ENCODE measurements at places on chromosomes 16 and 17. TPM values are rescaled to one million over a fixed set of nuclear protein-coding genes. Genes with fewer than 3 reads are reported as not detected.

The HOXB13 gene
- not detected for total RNA-seq

The TNRC6A gene
- 89.0 TPM for total RNA-seq

The TBC1D3I gene
- 0.96 TPM for total RNA-seq

The RRN3 gene
- total RNA-seq = 31.8 TPM

The ADORA2B gene
- total RNA-seq = 0.98 TPM

The GAS2L2 gene
- 0.16 TPM for total RNA-seq

The NPB gene
- total RNA-seq = 1.1 TPM

The TRIM16 gene
- total RNA-seq = 34.8 TPM

The LGALS9B gene
- not detected for total RNA-seq

The C1QTNF8 gene
- 0.30 TPM for total RNA-seq

The CDC6 gene
- 104 TPM for total RNA-seq

The CUEDC1 gene
- total RNA-seq = 73.7 TPM

The C1QL1 gene
- total RNA-seq = 7.1 TPM

The CRHR1 gene
- 0.41 TPM for total RNA-seq

The ARL4D gene
- total RNA-seq = 14.2 TPM

The KRTAP9-3 gene
- not detected for total RNA-seq

The NKD1 gene
- 54.7 TPM for total RNA-seq

The ITGAX gene
- not detected for total RNA-seq

The DNAH3 gene
- 0.07 TPM for total RNA-seq

The KRTAP4-5 gene
- total RNA-seq = not detected

The SDK2 gene
- total RNA-seq = 31.2 TPM

The PGAP6 gene
- 56.4 TPM for total RNA-seq

The PIMREG gene
- 120 TPM for total RNA-seq

The ALOX12B gene
- total RNA-seq = not detected

The C1QTNF1 gene
- 1.0 TPM for total RNA-seq

The CLEC18A gene
- total RNA-seq = 3.1 TPM

The CCL7 gene
- total RNA-seq = not detected

The CCL4 gene
- total RNA-seq = not detected

The ASGR2 gene
- not detected for total RNA-seq

The GH2 gene
- not detected for total RNA-seq

The CDH13 gene
- total RNA-seq = 1.1 TPM

The CDIPT gene
- total RNA-seq = 37.5 TPM

The TBC1D3 gene
- total RNA-seq = not detected

The CASKIN2 gene
- 44.5 TPM for total RNA-seq

The KRTAP4-1 gene
- not detected for total RNA-seq

The VTN gene
- 0.40 TPM for total RNA-seq

The COG7 gene
- 18.8 TPM for total RNA-seq

The ZNF385C gene
- total RNA-seq = 1.7 TPM

The NAA60 gene
- total RNA-seq = 48.9 TPM

The RAB26 gene
- 0.64 TPM for total RNA-seq

The PLSCR3 gene
- total RNA-seq = 25.7 TPM

The PIRT gene
- 0.07 TPM for total RNA-seq

The HLF gene
- total RNA-seq = not detected

The GPR142 gene
- 0.23 TPM for total RNA-seq

The EFNB3 gene
- 25.3 TPM for total RNA-seq

The KRT39 gene
- total RNA-seq = not detected

The CES3 gene
- 2.4 TPM for total RNA-seq

The PITPNM3 gene
- total RNA-seq = 1.4 TPM

The DRC3 gene
- 0.61 TPM for total RNA-seq

The TUBB3 gene
- 518 TPM for total RNA-seq

The LRRC37A gene
- 2.9 TPM for total RNA-seq

The TM4SF5 gene
- total RNA-seq = not detected

The KRT12 gene
- total RNA-seq = not detected

The DHX58 gene
- total RNA-seq = not detected

The PLLP gene
- 0.79 TPM for total RNA-seq

The RAP1GAP2 gene
- 1.0 TPM for total RNA-seq

The KRT17 gene
- total RNA-seq = not detected
